ENCODE measurements at places on chromosomes 6 and 20.

GRCh38 chr6:62043084-62043483 is 242.9 kb downstream of the KHDRBS2 start:
- H3K4me3 ChIP-seq = no peak overlapping the region
- no peak overlapping the region for H3K27ac ChIP-seq
- no peaks in the 10 kb centered on the region for H3K4me1 ChIP-seq
- peaks cover 9% of the 10 kb centered on the region for H3K27me3 ChIP-seq

GRCh38 chr6:14035071-14035847 is 82.3 kb upstream of the CD83 start:
- no peak for DNase-seq
- no peaks in the 10 kb centered on the region for H3K36me3 ChIP-seq
- no peak overlapping the region for H3K4me3 ChIP-seq

GRCh38 chr6:40743226-40743625 is 156.1 kb upstream of the LRFN2 start:
- no peaks in the 10 kb centered on the region for H3K27me3 ChIP-seq
- H3K27ac ChIP-seq = no peak overlapping the region
- H3K4me1 ChIP-seq = no peaks in the 10 kb centered on the region
- no peaks in the 10 kb centered on the region for H3K36me3 ChIP-seq
- H3K4me3 ChIP-seq = no peak overlapping the region

DNA sequence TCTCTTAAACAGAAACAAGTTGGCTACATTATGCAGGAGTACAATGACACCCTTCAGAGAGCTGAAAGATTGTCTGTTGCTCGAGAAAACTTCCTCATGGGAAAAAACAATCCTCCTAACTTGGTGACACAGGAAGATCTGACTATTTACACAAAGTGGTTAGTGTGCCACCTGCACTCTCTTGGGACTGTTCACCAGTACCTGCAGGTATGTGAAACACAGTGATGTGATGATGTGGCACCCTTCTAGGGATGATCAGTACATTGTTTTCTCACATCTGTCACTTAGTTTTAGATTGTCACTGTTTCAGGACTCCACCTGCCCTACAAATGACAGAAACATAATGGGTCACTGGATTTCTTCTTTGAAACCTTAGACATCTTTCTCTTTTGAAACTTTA is 101.8 kb downstream of the CEP57L1 start:
- H3K36me3 ChIP-seq = no peaks in the 10 kb centered on the region
- H3K4me3 ChIP-seq = no peak overlapping the region
- H3K27me3 ChIP-seq = no peaks in the 10 kb centered on the region
- no peak overlapping the region for H3K27ac ChIP-seq

DNA sequence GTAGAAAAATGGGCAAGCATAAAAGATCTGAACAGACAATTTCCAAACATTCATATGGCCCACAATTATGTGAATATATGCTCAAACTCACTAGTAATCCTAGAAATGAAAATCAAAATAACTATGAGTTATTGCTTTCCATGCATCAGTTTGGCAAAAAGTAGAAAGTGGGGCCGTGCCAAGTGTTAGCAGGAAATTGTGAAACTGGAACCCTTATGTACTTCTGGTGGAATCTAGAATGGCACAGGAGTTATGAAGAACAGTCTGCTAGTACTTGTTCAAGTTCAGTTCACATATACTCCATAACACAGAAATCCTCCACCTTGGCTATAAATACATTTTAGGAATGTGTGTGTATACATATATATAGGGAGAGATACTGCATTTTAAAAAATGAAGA is 89.8 kb downstream of the EYA2 start:
- no peaks in the 10 kb centered on the region for H3K27me3 ChIP-seq
- no peaks in the 10 kb centered on the region for H3K36me3 ChIP-seq
- DNase-seq = no peak
- H3K4me1 ChIP-seq = peaks cover 11% of the 10 kb centered on the region

GRCh38 chr20:51100617-51101016 is 77.7 kb upstream of the KCNG1 start:
- H3K27me3 ChIP-seq = no peaks in the 10 kb centered on the region
- DNase-seq = no peak
- H3K36me3 ChIP-seq = no peaks in the 10 kb centered on the region
- no peaks in the 10 kb centered on the region for H3K4me1 ChIP-seq
- H3K4me3 ChIP-seq = no peak overlapping the region
- H3K27ac ChIP-seq = no peak overlapping the region

- DNase-seq = no peak
- H3K4me1 ChIP-seq = no peaks in the 10 kb centered on the region
- no peak overlapping the region for H3K27ac ChIP-seq
- no peak overlapping the region for H3K4me3 ChIP-seq
Observed at GRCh38 chr20:20582734-20583133, 129.7 kb downstream of the RALGAPA2 start.

- H3K36me3 ChIP-seq = peaks cover 39% of the 10 kb centered on the region
- H3K4me3 ChIP-seq = no peak overlapping the region
Observed at GRCh38 chr6:4896401-4896800, 107.4 kb downstream of the RPP40 start.

- H3K36me3 ChIP-seq = no peaks in the 10 kb centered on the region
- H3K27me3 ChIP-seq = no peaks in the 10 kb centered on the region
- H3K4me1 ChIP-seq = peaks cover 52% of the 10 kb centered on the region
- no peak overlapping the region for H3K4me3 ChIP-seq
- no peak for DNase-seq
Observed at GRCh38 chr6:3422435-3423070, 34.3 kb downstream of the SLC22A23 start.

GRCh38 chr6:7138921-7139358 is 31.2 kb downstream of the RREB1 start:
- peaks cover 41% of the 10 kb centered on the region for H3K4me1 ChIP-seq
- no peaks in the 10 kb centered on the region for H3K27me3 ChIP-seq
- H3K27ac ChIP-seq = peak overlapping the region; percentile 76
- peaks cover 8% of the 10 kb centered on the region for H3K36me3 ChIP-seq
- no peak overlapping the region for H3K4me3 ChIP-seq
- DNase-seq = no peak

DNA sequence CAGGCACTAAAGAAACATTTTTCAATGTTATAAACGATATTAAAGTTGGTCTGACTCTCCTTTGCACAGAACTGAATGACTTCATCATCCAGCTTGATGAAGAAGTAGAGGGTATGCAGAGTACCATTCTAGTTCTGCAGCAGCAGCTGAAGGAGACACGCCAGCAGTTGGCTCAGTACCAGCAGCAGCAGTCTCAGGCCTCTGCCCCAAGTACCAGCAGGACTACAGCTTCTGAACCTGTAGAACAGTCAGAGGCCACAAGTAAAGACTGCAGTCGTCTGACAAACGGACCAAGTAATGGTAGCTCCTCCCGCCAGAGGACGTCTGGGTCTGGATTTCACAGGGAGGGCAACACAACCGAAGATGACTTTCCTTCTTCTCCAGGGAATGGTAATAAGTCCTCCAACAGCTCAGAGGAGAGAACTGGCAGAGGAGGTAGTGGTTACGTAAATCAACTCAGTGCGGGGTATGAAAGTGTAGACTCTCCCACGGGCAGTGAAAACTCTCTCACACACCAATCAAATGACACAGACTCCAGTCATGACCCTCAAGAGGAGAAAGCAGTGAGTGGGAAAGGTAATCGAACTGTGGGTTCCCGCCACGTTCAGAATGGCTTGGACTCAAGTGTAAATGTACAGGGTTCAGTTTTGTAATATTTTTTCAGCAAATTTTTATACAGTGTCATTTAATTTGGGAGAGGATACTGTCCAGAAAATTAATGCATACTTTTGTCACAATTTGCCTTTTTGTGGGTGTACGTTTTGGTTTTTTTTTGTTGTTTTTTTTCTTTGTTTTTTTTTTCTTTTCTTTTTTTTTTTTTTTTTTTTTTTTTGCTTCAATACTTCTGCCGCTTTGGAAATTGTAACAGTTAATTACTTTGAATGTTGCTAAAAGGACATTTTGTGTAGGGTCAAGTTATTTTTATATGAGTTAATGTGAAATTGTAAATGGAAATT is 6.6 kb upstream of the ACAT2 start:
- H3K27ac ChIP-seq = no peak overlapping the region
- peaks cover 9% of the 10 kb centered on the region for H3K4me1 ChIP-seq
- H3K4me3 ChIP-seq = no peak overlapping the region
- peaks cover 73% of the 10 kb centered on the region for H3K36me3 ChIP-seq
- no peak for DNase-seq

- H3K27ac ChIP-seq = no peak overlapping the region
- H3K27me3 ChIP-seq = no peaks in the 10 kb centered on the region
- H3K4me1 ChIP-seq = no peaks in the 10 kb centered on the region
Observed at GRCh38 chr20:1144401-1145172, 26.2 kb downstream of the PSMF1 start.

DNA sequence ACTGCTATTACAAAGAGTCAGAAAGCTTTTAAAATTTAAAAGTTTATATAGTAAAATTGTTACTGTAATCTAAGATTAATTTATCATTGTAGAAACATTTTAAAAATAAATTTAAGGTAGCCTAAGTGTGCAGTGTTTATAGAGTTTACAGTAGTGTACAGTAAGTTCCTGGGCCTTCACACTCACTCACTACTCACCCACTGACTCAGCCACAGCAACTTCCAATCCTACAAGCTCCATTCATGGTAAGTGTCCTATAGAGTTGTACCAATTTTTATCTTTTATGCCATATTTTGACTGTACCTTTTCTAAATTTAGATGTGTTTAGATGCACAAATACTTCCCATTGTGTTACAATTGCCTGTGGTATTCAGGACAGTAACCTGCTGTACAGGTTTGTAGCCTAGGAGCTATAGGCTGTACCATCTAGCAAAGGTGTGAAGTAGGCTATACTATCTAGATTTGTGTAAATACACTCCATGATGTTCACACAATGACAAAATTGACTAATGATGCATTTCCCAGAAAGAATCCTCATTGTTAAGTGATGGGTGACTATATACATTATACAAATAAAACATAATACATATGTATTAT is 10.2 kb upstream of the TMEM170B start:
- no peak for DNase-seq
- H3K27ac ChIP-seq = no peak overlapping the region
- H3K27me3 ChIP-seq = no peaks in the 10 kb centered on the region
- H3K4me1 ChIP-seq = no peaks in the 10 kb centered on the region
- H3K36me3 ChIP-seq = no peaks in the 10 kb centered on the region
- no peak overlapping the region for H3K4me3 ChIP-seq

GRCh38 chr6:12296255-12296573 is 6.1 kb downstream of the EDN1 start:
- peak; percentile 67 for DNase-seq
- H3K27me3 ChIP-seq = no peaks in the 10 kb centered on the region
- peaks cover 36% of the 10 kb centered on the region for H3K36me3 ChIP-seq
- H3K4me3 ChIP-seq = no peak overlapping the region
- H3K4me1 ChIP-seq = peaks cover 24% of the 10 kb centered on the region

DNA sequence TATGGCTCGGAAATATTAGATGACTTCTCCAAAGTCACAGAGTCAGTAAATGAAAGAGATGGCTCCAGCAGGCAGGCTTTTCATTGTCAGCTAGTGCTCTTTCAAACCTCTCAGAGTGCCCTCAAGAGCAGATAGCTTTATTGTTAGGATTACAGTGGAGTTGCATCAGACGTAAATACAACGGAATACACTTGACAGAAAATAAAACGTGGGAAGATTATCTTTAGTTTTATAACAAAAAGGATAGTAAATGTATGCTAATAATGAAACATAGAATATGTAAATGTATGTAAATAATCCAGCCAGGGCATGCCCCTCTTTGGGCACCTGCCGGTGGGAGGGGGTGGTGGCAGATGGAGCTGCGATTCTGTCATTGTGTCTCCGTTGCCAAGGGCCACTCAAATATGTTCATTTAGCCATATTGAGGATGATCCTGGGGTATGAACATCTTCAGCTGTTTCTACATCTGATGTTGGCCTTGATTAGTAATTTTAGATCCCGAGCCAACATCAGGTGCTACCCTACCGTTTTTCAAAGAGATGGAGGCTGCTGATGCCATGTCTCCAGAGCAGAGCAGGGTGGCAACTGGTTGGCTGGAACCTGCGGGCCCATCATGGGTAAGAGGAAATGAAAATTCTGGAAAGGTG is 358.3 kb upstream of the SULF2 start:
- peaks cover 24% of the 10 kb centered on the region for H3K4me1 ChIP-seq
- H3K27ac ChIP-seq = no peak overlapping the region
- DNase-seq = no peak
- no peaks in the 10 kb centered on the region for H3K36me3 ChIP-seq

DNA sequence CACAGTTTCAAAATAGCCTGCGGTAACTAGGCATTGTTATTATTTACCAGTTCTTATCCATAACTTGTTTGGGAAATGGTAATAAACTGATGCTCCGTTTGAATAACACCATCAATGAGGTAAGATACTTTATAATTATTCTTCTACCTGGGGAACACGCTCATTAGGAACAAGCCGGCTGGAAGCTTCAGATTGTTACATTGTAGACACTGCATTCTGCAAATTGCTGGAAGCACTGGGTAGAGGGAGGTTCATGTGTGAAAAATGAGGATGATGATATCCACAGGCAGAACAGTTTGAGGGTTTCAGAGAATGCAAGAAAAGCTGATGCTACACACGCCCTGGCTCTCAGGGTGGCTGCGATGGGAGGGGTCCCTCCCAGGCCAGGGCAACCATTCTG is 560.6 kb upstream of the AGPAT4 start:
- no peaks in the 10 kb centered on the region for H3K27me3 ChIP-seq
- H3K4me3 ChIP-seq = no peak overlapping the region
- H3K27ac ChIP-seq = no peak overlapping the region

DNA sequence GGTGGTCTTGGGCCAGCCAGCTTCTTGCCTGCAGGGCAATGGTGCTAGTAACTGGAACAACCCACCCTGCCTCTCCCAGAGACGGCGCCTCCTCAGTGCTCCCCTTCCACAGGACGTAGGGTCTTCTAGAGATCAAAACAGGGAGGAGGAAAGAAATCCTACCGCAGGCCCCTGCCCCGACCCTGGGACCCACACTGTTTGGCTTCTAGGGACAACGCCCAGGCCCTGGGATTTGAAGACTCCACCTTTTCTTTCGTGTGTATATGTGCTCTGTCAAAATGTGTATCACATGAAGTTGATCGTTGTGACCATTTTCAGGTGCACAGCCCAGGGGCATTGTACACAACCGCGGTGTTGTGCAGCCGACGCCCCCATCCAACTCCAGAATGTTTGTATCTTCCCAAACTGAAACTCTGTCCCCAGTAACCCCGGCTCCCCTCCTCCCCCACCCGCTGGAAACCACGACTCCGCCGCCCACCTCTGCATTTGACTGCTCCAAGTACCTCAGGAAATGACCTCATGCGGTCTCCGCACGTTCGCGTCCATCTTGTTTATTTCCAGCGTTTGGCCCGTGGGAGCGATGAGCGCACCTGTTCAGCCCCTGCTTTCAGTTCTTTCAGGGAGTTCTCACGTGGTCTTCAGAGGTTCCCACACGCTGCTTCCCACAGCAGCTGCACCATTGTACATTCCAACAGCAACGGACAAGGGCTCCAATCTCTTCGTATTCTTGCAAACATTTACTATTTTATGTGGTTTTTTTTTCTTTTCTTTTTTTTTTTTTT is 3.4 kb upstream of the BHLHE23 start:
- no peak for DNase-seq
- H3K27ac ChIP-seq = no peak overlapping the region
- peaks cover 98% of the 10 kb centered on the region for H3K27me3 ChIP-seq
- H3K4me3 ChIP-seq = no peak overlapping the region

DNA sequence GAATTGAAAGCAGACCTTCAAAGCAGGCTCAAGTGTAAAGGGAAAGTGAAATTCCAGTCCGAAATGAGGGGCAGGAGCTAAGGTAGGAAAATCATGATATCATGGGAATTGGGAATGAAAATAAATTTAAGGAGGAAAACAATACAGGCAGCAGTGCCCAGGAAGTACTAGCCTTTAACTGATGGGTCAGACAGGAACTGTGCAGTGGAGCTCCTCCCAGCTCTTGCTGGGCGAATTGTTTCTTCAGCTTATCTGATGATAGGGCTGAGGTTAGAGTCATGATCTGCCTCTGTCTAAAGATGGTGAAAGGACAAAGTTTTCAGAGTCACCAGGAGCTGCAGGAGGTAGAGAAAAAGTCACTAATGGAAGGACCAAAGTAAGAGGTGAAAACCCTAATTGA is 457.9 kb upstream of the PTCHD4 start:
- no peaks in the 10 kb centered on the region for H3K36me3 ChIP-seq
- no peaks in the 10 kb centered on the region for H3K27me3 ChIP-seq
- no peak overlapping the region for H3K27ac ChIP-seq
- peaks cover 11% of the 10 kb centered on the region for H3K4me1 ChIP-seq
- H3K4me3 ChIP-seq = no peak overlapping the region

Measured in RWPE2 (cell line).